Natural killer cell treated with Interleukin-12 subunit alpha and Interleukin-12 subunit beta and Interleukin-15 and Interleukin-18, amount 100 ng/mL, for 72 hours (primary cell): ENCODE measurements at places on chromosomes 1 and 21.

DNA sequence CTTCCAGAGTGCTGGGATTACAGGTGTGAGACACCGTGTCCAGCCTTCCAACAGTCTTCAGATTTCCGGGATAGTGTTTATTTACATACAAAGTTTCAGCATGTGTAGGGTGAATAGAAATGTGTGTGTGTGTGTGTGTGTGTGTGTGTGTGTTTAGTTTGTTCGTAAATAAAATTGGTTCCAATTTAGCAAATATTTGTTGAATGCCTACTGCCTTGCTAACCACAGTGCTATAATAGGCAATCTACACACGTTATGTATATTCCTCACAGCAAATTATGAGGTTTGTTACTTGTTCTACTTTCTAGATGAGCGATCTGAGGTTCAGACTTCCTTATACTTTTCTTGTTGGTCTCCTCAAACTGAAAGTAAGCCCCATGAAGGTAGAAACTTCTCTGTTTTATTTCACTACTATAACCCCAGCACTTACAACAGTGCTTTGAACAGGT lies 32.8 kb upstream of the EPS15 start:
- H3K36me3 ChIP-seq, result no peaks in the 10 kb centered on the region
- peak overlapping the region; percentile 71 for H3K27ac ChIP-seq
- DNase-seq, result no peak
- H3K4me1 ChIP-seq, result peaks cover 16% of the 10 kb centered on the region
- H3K4me3 ChIP-seq, result no peak overlapping the region
- H3K27me3 ChIP-seq, result no peaks in the 10 kb centered on the region

DNA sequence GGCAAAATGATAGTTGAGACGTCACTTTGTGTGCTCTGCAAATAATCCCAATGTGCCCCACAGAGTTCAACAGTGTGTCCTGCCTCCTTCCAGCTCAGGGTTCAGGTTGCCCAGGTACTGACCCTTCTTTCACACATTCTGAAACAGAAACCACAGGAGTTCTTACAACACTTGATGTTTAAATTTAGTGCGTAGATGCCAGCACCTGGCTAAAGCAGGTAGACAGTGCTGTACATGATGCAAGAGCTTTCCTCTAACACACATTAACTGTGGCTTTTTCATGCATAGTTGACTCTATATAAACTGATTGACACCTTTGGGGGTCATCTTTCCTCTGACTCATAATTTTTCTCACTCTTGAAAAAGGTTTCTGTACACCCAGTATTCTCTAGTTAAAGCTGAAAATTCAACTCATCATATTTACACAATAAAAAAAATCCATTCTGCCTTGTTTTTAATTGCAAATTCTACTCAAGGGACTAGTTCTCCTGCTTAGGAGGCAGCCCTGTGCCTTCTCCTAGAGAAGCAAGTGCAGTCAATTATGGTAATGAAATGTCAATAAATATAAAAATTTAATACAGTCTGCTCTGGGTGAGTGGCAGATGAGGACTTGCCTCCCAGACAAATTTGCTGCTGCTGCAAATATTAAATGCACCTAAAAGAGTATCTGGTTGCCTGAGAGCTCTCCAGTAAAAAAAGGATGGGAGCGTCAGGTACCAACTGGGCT lies 91.4 kb downstream of the NR5A2 start:
- DNase-seq, result no peak
- H3K4me3 ChIP-seq, result peak overlapping the region; percentile 42
- H3K36me3 ChIP-seq, result no peaks in the 10 kb centered on the region
- peak overlapping the region; percentile 67 for H3K27ac ChIP-seq
- peaks cover 10% of the 10 kb centered on the region for H3K27me3 ChIP-seq

DNA sequence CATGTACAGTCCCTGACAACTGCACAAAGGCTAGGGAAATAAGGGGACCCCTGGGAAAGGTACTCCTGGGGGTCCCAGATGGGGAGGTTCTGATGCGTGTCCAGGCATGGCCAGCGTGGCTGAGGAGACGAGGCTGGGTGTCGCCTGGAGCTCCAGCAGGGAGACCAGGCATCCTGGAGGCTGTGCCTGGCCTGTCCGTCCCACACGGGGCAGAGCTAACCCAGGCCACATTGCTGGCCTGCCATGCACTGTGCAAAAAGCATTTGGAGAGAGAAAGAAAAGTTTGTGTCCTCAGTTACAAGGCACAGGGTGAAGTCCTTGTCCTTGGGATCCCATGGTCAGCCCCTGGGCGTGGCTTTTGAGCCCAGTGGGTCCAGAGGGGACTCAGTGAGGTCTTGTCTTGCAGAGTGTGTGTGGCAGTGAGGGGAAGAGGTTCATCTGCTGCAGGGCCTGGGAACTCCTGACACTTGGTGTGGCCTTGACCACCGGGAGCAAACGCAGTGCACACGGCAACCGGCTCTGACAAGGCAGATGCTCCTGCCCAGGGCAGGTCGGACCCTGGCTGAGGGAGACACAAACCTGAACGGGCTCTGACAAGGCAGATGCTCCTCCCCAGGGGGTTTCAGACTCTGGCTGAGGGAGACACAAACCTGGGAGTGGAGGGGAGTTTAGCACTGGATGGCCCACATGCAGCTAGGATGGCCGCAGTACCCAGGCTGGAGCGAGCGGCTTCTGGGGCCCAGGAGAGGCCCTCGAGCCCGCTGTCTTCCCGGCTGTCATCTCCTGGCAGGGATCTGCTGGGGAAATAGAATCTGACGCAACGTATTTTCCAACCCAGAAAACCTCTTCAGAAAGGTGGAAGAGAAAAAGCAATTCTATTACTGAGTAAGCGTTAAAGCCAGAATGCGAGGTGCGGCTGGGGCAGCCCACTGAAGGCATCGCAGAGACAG lies 37.3 kb upstream of the COL18A1 start:
- H3K36me3 ChIP-seq, result no peaks in the 10 kb centered on the region
- no peak overlapping the region for H3K27ac ChIP-seq
- peaks cover 13% of the 10 kb centered on the region for H3K4me1 ChIP-seq

DNA sequence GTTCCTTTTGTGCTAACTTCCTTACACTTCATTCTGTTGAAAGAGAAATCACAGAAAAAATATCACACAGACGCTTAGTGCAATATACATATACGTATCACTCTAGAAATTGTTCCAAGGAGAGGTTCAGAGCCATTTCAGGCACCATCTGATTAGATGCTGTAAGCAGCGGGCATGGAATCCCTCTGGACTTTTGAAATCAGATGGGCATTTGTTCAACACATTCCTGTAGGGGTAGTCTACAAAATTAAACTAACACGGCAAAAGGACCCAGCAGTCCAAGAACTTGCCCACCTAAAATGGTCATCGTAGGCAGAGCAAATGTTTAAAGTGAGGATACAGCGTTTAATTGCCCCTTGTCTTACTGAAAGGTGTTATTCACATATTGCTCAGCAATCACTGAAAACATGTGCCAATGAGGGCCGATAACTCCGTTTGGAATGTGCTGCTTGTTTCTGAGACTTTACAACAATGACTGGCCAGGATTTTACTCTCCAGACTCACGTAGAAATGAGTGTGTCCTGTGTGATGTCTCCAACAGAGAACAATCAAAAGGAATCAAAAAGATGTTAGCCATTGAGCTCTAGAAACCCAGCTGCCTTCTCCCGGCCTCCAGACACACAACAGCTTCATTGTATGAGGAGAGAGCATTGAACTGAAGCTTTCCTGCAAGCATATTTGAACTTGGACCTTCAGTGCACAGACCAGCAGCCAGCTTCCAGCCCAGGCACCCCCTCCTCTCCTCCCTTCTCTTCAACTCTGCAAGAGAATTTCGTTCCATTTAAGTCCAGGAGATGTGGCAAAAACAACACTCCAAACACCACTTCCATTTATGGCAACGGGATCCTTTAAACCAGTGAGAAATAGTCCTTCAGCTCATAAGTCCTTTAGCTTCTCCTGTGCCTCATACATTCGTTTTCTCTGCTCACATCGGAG lies 32.1 kb upstream of the ADORA3 start:
- DNase-seq, result no peak
- no peaks in the 10 kb centered on the region for H3K4me1 ChIP-seq
- H3K4me3 ChIP-seq, result no peak overlapping the region
- H3K36me3 ChIP-seq, result no peaks in the 10 kb centered on the region

DNA sequence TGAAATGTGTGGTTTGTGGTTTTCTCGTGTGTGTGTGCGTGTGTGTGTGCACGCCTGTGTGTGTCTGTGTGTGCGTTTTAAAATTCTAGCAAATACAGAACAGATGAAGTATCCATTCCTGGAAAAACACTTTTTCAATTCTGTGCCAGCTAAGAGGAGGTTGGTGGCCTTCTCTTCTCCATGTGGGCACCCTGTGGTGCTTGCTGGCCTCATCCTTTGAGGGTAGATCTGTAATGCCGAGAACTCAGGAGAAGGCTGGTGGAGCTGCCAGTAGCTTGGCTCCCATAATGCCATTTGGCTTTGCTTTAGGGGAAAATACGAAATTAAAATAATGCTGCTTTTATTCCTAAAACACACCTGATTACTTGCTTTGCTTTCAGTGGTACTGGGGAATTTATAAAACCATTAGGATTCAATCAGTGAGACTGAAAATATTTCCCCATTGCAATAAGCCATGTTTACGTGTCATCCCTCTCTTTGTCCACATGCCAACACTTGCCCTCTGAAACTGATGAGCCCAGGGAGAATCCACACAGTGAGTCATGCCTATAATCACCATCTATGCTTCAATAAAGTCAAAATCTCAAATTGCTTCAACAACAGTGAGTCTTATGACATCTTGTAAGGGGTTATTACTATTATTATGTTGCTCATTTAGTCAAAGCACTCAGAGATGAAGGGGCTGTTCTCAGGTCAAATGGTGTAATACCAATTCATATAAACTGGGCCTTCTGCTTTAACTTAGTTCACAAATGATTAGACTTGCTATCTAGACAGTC lies 39.2 kb downstream of the ABCA4 start:
- H3K4me3 ChIP-seq, result no peak overlapping the region
- no peaks in the 10 kb centered on the region for H3K36me3 ChIP-seq
- no peak for DNase-seq
- peaks cover 4% of the 10 kb centered on the region for H3K4me1 ChIP-seq

DNA sequence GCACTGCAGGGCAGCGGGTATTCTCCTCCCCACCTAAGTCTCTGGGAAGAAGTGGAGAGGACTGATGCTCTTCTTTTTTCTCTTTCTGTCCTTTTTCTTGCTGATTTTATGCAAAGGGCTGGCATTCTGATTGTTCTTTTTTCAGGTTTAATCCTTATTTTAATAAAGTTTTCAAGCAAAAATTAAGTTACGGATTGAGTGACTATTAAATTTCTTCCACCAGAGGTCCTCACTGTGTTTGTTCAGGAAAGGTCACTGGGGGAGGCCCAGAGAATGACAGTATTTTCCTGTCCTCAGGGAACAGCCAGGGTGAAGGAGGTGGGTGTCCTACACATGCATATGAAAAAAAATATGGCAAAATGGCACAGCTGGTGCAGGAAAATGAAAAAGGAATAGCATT lies 4.4 kb upstream of the ELF3 start:
- no peak overlapping the region for H3K27ac ChIP-seq
- H3K27me3 ChIP-seq, result no peaks in the 10 kb centered on the region
- no peak overlapping the region for H3K4me3 ChIP-seq
- no peaks in the 10 kb centered on the region for H3K36me3 ChIP-seq
- H3K4me1 ChIP-seq, result no peaks in the 10 kb centered on the region
- no peak for DNase-seq

DNA sequence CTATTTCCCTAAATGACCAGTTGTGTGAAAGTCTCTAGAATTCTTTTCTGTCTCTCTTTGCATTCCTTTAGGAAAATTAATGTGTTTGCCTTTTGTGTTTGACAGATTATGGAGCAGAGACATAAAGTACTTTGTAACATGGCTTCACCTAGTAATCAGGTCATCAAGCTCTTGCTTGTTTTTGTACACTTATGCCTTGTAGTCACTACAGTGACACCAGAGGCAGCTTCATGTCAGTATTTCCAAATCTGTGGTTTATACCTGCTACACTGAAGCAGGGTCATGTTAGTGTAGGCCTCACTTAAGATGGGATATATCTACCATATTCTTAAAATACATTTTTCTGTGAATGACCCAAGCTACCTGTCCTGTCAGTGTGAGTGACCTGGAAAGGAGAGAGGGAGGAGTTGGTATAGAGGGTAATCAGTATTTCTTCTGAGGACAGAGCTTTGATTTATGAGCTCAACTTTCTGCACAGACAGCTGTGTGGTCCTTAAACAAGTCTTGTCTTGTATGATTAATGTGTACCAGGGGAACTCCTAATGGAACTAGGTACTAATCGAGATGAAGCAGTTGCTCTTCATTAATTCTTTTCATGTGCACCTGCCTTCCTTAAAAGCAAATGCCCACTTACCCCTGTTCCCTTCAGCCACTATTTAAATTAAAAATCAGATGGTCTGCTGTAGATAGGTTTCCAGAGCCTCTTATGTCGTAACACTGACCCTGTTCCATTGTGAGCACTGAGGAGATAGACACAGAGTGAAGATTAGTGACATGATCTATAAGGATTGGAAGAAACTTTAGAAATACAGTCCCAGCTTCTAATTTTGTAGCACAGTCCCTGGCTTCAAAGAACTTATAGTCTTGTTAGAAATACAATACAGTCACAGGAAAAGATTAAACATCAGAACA lies 45.7 kb downstream of the MACO1 start:
- no peaks in the 10 kb centered on the region for H3K27me3 ChIP-seq
- peaks cover 18% of the 10 kb centered on the region for H3K4me1 ChIP-seq
- H3K36me3 ChIP-seq, result no peaks in the 10 kb centered on the region
- no peak for DNase-seq
- no peak overlapping the region for H3K4me3 ChIP-seq
